ENCODE measurements at places on chromosomes 2 and 18.

GRCh38 chr2:70330476-70330875, 28.6 kb upstream of the FAM136A start:
- DNase-seq: no peak

- DNase-seq: no peak
These were observed 33.1 kb downstream of the NGEF start for GRCh38 chr2:232979871-232980461.

DNA sequence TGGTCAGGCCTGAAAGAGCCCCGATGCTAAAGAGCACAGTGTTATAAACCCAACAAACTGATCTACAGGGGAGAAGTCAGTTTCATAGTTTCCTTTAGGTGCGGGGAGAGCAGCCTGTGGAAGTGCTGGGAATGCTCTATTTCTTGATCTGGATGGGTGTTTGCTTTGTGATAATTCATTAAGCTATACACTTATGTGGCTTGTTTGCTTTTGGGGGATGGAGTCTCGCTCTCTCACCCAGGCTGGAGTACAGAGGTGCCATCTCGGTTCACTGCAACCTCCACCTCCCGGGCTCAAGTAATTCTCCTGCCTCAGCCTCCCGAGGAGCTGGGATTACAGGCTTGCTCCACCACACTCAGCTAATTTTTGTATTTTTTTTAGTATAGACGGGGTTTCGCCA, 30.1 kb upstream of the CEP68 start:
- DNase-seq: no peak

DNA sequence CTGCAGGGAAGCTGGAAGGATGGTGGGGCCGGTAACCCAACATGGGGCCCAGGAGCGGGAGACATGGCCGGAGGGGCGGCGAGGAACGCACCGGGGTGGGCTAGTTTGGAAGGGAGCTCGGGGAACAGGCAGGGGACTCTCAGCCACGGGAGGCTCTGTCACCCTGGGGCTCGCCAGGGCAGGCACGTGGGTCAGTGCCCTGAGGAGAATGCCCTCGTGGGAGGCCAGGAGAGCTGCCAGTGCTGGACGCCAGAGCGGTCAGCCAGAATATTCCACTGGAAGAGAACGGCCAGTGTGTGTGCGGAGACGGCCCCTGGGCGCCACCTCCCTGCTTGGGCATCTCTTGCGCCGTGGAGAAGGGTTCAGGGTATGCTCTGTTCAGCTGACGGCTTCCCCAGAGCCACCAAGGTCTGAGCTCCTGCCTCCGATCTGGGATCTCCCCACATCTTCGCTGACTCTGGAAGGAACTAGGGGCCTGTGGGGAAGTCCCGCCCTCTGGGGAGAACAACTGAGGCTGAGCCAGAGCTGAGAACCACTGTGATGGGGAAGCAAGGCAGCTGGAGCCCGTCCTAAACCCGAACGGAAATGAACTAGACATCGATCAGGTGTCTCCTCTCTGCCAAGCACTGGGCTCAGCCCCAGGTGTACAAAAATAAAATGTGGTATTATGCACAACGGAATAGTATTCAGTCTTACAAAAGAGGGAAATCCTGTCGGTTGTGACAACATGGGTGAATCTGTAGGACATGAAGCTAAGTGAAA, 49.3 kb downstream of the TNP1 start:
- DNase-seq: no peak

- no peak for DNase-seq
These were observed 303.6 kb upstream of the ID2 start for GRCh38 chr2:8378016-8378810.

DNA sequence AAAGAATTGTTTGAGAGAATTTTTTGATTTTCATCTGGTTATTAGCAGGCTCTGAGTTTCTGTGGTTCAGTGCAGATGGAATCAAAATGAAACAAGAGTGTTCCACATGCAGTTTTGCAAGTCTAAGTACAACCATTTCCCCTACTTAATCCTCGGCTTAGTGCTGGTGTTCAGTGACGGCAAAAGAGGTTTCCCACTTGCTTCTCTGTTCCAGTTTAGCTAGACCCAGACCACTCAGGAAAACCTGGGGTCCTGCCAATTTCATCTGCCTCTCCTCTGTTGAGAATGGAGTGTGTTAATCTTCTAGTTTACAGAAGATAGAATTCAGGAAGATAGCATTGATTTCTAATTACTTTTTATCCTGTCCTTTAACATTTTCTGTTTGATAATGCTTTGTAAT, 996.2 kb upstream of the FANCL start:
- DNase-seq: no peak

DNA sequence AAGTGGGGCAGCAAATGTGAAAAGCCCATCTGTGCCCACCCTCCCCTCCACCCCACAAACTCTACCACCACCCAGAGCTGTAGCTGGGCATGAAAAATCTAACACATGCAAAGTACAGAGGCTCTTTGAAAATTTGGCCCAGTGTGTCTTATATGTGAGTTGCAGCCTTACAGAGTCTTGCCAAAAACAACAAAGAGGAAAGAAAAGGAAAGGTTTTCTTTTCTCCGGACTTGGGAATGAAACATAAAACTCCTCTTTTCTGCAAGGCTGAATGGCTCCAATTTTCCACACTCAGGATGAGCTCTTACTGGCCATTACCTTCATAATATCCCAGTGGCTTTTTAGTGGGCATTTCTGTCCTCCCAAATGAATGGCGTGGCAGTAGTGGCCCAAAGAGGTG, 27.9 kb upstream of the POU3F3 start:
- no peak for DNase-seq

DNA sequence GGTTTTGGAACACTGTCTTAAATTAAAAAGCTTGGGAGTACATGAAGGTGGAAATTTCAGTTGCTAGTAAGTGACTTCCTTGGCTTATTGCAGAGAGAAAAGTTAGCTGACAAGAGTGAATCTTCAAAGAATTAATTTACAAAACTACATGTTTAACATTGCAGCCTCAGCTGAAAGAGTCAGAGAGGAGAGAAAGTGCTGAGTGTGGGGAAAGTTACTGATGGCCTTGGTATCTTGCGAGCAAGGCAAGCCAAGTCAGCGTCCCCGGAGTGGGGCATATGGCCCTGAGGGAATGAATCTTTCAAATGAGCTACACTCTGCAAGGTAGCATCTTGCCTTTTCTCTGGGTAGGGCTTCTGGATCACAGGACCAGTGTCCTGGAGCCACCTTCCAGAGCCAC, 131.3 kb downstream of the LPIN1 start:
- no peak for DNase-seq

DNA sequence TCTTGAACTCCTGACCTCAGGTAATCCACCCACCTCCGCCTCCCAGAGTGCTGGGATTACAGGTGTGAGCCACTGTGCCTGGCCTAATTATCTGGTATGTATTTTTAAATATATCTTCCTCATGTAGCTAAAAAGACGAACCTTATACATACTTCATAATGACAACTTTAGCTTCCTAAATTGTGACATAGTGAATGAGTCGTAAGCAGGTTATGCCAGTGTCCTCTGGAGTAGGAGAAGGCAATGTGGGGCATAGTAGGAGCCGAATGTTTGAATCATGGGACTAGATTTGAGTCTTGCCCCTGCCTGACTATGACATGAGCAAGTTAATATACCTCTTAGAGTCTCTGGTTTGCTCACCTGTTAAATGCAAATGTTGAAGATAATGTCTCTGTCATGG, 95.8 kb upstream of the FOSL2 start:
- no peak for DNase-seq

DNA sequence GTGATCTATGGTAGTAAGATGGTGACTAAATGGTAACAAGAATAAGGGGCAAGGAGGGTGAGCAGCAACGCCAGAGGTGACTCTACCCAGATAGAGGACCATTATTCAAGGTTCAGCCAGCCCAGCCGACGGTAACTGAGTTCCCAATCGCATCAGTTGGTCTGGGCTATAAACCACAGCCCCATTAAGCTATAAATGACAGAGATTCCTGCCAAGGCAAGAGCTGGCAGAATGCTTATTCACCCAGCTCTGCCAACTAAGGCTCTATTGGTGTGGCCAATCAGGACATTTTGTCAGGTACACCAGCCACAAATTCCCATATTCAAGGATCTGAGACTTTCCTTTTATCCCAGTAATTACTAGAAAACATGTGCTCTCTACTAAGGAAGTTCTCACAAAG, 3.6 kb downstream of the CHN1 start:
- no peak for DNase-seq

DNA sequence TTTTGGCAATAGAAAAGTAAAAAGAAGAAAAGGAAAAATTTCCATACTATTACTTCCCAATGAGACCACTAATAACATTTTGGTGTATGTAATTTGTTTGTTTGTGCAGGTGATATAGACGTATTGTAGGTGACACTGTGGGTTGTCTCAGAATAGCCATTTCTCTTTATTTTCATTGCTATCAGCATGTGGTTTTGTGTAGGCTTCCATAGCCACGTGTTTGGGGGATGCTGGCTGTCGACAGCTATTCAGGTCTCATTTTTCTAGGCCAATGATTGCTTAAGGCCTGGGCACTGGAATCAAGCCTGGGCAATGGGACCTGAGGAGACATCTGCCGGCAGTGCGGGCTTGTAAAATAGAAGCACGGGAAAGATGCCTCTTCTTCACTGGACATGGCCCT, 71.0 kb upstream of the KCTD1 start:
- DNase-seq: no peak

DNA sequence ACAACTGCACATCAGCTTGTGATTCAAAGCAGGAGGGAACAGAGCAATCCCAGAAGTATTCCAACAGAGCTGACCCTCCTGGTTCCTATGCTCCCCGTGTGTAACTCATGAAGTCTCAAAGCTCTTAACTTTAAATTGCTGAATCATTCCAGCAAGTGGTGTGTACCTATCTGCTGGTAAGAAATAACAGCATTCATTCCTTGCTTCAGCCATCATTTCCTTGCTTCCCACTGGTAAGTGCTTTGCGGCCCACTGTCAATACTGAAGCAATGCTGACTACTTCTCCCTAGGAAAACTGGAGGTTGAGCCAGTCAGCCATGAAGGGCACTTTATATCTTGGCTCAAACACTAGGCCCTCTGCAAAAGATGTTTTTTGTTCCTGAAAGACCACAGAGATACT, 222.4 kb downstream of the EXOC6B start:
- DNase-seq: no peak

DNA sequence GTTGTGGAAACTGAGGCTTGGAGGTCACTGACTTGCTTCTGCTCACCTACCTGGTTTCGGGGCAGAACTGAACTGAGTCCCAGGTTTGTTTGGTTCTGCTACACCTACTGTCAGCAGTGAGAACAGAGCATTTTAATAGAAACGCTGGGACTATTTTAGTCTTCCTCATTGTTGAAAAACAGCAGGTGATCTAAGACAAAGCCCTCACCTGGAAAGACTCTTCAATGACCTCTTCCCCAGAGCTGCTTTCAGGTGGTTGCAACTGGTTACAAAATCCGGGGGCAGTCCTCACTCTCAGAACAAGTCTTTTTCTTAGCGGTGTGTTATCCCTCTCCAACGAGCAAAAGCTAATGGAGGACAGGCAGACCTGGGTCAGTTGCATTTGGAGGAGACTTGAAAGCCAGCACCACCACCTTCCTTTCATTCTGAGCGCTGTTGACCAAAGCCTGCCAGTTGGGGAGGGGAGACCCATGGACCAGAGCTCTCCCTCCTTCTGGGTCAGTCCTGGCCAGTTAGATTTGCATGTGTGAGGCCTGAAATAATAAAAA, 217.0 kb downstream of the NCK2 start:
- DNase-seq: no peak

GRCh38 chr2:11947956-11948355, 201.5 kb downstream of the LPIN1 start:
- DNase-seq: no peak

DNA sequence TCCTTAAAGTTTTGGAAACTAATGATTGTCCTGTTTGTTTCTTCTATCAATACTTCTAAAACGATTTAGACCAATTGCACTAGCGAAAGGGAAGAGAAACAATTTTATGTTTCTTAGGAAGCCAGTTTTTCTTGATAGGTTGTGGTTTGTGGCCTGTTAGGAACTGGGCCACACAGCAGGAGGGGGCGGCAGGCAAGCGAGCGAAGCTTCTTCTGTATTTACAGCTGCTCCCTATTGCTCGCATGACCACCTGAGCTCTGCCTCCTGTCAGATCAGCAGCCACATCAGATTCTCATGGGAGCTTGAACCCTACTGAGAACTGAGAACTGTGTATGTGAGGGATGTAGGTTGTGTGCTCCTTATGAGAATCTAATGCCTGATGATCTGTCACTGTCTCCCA, 201.5 kb upstream of the PXDN start:
- DNase-seq: no peak

GRCh38 chr18:13161276-13161899, 57.2 kb upstream of the LDLRAD4 start:
- no peak for DNase-seq

DNA sequence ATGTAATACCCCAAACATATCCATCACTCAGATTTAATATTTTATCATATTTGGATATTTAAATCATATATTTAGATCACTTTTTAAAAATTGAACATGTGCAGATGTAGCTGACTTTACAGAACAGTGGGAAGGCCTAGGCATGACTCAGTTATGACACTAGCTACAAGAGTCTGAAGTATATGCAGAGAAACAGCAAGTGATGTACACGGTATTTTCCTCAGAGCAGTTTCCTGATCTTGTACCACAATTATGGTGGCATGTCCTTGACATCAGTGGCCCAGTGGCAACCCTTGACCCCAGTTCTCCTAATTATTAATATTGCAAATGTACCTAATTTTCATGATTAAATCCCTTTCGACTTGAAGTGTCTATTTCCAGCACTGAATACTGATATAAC, 28.2 kb downstream of the CDKL4 start:
- no peak for DNase-seq

DNA sequence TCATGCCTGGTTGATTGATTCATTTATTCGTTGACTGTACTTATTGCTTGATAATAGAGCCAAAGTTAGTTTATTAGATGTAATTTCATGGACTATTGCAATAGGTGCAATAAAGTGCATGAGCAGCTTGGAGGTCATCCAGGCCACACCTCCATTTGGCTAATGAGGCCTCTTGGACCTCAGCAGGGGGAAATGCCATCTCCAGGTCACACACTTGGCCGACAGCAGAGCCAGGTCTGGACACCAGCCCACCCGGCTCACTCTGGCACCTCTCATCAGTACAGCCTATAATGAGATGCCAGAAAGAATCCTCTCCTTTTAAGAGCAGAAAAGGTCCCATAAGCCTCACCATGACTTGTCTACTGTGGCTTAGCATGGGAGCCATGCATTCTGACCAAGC, 71.2 kb upstream of the AFF3 start:
- no peak for DNase-seq

DNA sequence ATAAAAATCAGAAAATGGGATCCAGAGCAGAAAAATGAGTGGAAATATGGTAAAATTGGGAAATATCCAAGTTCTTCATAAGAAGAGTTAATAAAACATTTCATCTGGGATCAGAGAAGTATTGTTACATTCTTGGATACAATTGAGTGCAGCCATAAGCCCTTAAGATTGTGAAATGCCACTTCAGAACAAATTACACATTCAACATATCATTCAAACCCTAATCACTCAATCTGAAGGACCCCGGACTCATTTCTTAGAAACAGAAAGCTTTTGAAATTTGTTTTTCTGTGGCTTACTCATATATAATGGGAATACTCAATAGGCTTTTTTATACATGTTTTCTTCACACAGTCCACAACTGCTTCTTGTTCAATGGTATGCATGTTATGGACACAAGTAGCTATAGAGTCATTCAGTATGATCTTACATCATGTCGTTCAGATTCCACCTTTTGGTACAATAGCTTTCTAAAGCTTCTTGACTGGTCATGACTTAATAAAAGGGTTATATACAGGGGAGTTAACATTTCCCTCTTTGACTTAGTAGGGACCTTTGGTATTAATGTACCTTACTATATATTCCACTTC, 39.9 kb downstream of the SCN7A start:
- DNase-seq: no peak

- no peak for DNase-seq
These were observed 2114.1 kb upstream of the PIK3C3 start for GRCh38 chr18:39840856-39841481.
